Foreskin keratinocyte (primary cell): ENCODE measurements at places on chromosomes 12 and 14. TPM values are rescaled to one million over a fixed set of nuclear protein-coding genes. Genes with fewer than 3 reads are reported as not detected.

The ARHGAP9 gene
- 0.07 TPM in 1 of 2 replicates, not detected in the other for polyA plus RNA-seq

The GSC gene
- polyA plus RNA-seq: not detected in 2 replicates

- no peak for DNase-seq
Measured at GRCh38 chr12:50042693-50043092, 14.7 kb upstream of the ASIC1 start.

DNA sequence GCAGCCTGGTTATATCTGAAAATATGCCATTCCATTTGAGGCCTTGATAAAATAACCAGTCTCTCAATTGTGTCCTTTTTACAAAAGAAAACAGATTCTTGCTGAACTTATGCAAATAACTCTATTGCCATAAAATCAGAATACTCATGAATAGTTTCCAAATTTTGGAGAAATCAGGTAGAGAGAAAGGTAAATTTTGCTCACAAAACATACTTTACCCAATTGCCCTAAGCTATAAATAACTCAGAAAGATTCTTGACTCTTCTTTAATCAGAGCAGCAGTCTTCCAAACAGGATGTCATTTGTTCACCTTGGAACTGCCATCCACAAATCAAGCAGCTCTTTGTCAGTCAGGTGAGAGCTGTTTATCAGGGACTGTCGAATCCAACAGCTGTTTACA lies 12.6 kb downstream of the ZNF26 start:
- DNase-seq: no peak

DNA sequence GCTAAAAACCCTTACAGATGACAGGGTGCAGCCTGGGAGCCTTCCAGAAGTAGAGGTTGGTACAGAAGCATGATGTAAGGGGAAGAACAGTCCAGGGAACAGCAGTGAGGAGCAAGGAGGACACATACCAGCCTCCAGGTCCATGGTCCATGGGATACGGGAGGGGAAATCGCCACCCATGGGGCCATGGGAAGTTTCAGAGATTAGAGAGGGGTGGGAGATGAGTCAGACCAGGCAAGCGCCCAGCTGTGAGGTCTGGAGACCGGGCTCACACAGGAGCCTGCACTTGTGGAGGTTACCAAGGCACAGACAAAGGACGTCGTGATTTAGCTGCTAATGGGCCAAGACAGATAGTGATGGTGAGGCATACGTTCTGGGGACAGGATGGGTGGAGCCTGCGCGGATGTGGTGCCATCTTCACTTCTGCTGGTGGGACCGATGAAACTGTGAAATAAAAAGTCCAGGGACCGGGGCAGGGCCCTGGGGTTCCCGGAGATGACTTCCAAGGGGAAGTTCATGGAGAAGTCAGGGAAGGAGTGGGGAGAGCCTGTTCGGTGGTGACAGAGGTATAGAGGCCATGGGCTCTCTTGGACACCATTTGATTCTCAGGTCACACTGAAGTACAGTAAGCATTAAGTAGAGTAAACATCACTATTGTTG lies 17.7 kb upstream of the LRP1-AS start:
- no peak for DNase-seq

- no peak for DNase-seq
Measured at GRCh38 chr12:70609739-70610491, 27.3 kb downstream of the PTPRB start.

DNA sequence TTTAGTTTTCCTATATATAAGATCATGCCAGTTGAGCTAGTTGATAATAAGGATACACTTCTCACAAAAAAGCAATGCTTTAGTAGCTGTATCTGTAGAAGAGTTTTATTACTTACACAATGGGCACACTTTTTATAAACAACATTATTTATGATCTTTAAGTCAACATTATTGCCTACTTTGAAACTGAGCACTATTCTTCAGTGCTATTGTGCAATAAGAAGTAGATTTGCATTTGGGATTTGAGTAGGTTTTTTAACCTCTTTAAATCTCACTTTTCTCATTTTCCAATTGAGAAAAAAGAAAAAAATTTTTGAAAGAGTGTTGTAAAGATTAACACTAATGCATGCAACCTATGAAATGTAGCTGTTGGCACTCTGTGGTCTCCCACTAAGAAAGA lies 1198.3 kb downstream of the GALC start:
- no peak for DNase-seq

- DNase-seq: no peak
Measured at GRCh38 chr14:38042322-38042721, 165.4 kb upstream of the SSTR1 start.

GRCh38 chr14:66662374-66662773 lies 154.4 kb downstream of the GPHN start:
- DNase-seq: no peak

- DNase-seq: no peak
Measured at GRCh38 chr14:101719708-101720107, 41.8 kb upstream of the PPP2R5C start.

- peak; percentile 69 for DNase-seq
Measured at GRCh38 chr14:76654573-76655108, 106.6 kb upstream of the VASH1 start.

GRCh38 chr14:61876362-61877034 lies 114.3 kb downstream of the SNAPC1 start:
- DNase-seq: no peak
